ENCODE measurements at places on chromosomes 7 and 10. TPM values are rescaled to one million over a fixed set of nuclear protein-coding genes. Genes with fewer than 3 reads are reported as not detected.

The ADRB1 gene
- 77.8 TPM for total RNA-seq

The DGKI gene
- total RNA-seq, result 0.47 TPM

The EGR2 gene
- 0.55 TPM for total RNA-seq

The IPMK gene
- 2.2 TPM for total RNA-seq

The AOAH gene
- 2.4 TPM for total RNA-seq

The PSPH gene
- total RNA-seq, result 14.6 TPM

The FAM25C gene
- not detected for total RNA-seq

The MPP7 gene
- 15.3 TPM for total RNA-seq

The CUZD1 gene
- total RNA-seq, result 0.12 TPM

The PLPP4 gene
- total RNA-seq, result not detected

The ASB10 gene
- 46.1 TPM for total RNA-seq

The PRF1 gene
- 3.2 TPM for total RNA-seq

The TDRD1 gene
- total RNA-seq, result 2.7 TPM

The NPSR1 gene
- not detected for total RNA-seq

The VSTM2A gene
- not detected for total RNA-seq
